ENCODE measurements at places on chromosomes 11 and 22.

DNA sequence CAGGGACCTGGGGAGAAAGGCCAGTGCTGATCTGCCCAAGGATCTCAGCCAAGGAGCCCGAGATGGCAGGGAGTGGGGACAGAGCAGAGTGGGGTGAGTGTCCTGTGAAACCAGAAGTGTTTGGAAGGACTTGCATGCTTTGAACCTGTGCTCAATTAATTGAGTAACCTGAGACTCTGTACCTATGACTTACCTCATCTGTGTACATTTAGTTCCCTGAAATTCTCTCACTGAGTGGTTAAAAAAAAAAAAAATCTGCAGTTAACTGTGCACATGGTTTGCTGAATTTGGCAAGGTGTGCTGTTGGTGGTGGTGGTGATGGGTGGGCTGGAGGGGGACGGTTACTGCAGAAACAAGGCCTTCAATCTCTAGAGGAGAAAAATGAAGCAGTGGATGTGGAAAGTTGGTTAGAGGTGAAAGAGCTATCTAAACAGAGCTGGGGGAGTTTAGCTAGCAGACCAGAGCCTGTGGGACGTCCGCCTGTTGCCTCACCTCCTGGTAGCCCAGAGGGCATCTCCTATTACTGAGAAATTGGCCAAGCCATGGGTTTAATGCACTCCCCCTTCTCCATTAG, 8.3 kb upstream of the SORL1-AS1 start:
- DNase-seq, result no peak

DNA sequence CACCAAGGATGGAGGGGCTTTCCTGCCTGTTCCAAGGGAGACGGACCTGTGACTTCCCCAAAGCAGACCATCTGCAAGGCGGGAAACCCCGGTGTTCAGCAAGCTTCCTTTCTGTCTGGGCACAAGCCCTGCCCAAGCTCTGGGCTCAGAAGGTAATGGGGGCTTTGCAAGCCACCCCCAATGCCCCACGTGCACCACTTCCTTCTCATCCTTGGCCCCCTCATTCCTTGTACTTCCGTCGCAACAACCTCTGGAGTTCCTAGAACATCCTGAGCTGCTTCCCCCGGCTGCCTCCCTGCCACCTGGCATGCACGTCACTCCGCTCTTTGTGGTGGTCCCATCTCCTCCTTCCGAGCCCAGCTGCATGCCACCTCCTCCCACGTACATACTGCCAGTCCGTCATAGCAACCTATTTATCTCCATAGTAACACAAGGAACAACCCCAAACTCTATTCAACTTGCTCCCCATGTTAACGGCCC, 3.9 kb downstream of the MYEOV start:
- DNase-seq, result no peak

GRCh38 chr11:69430566-69430965, 50.9 kb upstream of the LINC01488 start:
- DNase-seq, result no peak

DNA sequence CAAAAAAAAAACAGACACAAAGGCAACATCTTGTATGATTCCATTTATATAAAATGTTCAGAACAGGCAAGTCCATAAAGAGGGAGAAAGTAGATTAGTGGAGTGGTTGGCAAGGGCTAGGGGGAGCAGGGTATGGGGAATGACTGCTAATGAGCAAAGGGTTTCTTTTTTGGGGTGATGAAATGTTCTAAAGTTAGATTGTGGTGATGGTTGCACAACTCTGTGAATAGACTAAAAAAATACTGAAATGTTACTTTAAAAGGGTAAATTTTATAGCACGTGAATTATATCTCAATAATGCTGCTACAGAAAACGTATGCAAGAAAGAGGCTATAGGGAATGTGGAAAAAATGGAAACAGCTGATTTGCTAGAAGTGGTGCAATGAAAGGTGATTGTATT, 155.1 kb downstream of the TENM4 start:
- DNase-seq, result no peak

GRCh38 chr11:76561245-76561644, 109.3 kb downstream of the LRRC32 start:
- DNase-seq, result no peak

GRCh38 chr11:61476371-61476770, 32.2 kb upstream of the LRRC10B start:
- no peak for DNase-seq

DNA sequence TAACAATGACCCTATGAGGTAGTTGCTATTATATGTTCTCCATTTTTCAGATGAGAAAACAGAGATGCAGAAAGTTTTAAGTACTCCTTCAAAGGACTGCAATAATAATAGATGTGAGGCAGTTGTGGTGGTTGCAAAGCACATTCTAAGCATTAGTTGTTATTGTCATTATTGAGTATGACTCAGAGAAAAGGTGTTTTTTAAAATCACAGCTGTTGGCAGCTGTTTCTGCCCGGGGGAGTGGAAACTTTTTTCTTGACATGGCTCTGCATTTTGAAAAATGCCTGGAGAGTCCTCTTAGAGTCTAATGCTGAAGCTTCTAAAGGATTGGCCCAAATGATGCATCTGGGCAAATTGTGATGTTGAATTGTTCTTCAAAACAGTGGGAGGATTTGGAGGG, 244.5 kb upstream of the MPPED2 start:
- no peak for DNase-seq

- DNase-seq, result no peak
Measured at GRCh38 chr11:131581046-131581445, 210.6 kb downstream of the NTM start.

GRCh38 chr11:59186130-59186594, 14.2 kb downstream of the DTX4 start:
- no peak for DNase-seq

DNA sequence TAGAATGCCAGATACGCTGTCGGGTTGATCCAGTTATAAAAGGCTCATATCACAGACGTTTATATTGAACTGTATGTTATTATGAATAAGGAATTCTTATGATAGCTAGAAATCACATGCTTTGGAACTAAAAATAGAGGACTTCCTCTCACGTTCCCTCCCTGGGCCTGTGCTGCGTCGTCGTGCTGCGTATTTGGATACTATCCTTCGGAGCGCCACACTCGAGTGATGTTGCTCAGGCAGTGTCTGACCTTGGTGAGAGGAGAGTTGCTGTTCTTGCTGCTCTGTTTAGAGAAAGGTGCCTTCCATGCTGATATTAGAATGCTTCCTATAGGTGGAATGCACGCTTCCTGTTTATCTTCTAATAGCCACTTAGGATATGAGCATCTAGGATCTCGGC, 20.2 kb upstream of the ST14 start:
- DNase-seq, result no peak

- no peak for DNase-seq
Measured at GRCh38 chr11:117690484-117691217, 106.4 kb downstream of the DSCAML1 start.

DNA sequence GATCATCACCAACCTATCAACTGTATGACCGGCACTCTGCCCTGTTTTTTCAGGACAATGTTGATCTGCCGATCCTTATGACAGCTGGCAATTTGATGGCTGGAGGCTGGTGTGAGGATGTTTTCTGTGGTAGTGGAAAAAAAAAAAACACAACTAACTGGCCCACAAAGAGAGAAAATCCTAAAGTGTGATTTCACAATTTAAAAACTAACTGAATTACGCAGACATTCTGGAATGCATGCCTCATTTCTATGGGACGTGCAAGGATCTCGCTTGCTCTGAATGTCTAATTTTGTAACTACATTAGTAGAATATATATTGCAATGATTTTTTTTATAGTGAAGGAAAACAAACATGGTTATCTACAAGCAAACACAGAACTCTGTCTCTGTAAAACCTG, 590.5 kb downstream of the ETS1 start:
- DNase-seq, result no peak

DNA sequence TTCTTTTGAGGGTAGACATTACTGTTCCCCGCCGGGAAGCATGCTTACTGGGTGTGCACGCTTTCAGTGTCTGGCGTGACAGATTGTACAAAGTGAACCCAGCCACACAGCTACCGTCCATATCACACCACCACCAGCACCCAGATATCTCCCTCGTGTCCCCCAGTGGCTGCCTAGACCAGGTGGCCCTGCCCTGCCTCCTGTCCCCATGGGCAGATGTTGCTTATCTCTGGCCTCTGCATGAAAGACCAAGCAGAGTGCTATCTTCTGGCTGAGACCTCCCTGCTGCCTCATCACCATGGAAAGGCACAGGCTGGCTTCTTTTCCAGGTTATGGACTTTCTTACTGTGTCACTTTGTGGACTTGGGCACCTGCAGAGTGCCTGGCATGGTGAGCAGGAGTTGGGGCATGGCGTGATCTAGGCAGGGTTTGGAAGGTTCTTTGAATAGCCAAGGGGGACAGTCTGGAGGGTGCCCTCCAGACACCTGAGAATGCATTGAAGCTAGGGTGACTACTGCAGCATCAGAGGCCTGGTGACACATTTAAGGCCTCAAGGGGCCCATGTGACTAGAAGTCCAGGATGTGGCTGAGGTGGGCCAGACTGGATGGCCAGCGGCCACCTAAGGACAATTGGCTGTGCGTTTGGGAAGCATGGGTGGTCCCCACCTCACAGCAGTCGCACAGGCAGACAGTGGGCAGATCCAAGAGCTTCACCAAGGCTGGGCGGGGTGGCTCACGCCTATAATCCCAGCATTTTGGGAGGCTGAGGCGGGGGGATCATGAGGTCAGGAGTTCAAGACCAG, 4.7 kb downstream of the TANGO2 start:
- no peak for DNase-seq

DNA sequence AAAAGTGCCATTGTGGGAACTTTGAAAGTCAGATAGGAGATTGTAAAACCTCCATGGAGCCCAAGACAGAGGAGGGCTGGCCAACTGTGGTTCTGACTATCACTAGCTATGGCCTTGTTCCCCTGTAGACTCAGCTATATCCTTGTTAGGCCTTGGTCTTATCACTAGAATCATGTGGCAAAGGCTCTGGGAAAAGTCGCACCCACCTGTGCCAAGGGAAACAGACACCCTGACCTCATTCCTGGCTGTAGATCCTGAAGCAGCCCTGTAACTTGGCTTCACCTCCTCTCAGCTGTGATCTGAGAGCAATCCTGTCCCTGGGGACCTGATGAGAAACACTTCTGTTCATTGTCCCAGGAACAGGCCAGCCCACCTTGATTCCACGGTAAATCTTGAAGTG, 566.2 kb downstream of the TMEM135 start:
- DNase-seq, result no peak

GRCh38 chr11:20616920-20617319, 17.5 kb downstream of the SLC6A5 start:
- no peak for DNase-seq

DNA sequence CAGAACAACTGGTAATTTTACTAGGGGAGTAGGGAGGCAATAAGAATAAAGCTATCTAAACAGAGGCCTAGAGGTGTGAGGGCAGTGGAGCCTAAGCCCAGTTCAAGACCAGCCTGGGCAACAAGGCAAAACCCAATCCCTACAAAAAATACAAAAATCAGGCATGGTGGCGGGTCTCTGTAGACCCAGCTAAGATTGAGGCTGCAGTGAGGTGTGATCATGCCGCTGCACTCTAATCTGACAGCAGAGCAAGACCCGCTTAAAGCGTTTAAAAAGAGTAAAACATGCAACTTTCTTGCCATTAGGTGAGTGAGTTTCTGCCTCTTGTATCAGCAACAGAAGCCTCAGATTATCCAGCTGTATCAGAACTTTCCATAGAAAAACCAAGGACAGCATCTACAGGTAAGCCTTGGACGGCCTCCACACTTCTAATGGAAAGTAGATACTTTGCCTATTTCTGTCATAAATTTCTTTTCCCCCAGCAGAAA, 12.1 kb downstream of the TAF1D start:
- no peak for DNase-seq

GRCh38 chr22:44154436-44154942, 26.2 kb upstream of the PARVG start:
- DNase-seq, result no peak

DNA sequence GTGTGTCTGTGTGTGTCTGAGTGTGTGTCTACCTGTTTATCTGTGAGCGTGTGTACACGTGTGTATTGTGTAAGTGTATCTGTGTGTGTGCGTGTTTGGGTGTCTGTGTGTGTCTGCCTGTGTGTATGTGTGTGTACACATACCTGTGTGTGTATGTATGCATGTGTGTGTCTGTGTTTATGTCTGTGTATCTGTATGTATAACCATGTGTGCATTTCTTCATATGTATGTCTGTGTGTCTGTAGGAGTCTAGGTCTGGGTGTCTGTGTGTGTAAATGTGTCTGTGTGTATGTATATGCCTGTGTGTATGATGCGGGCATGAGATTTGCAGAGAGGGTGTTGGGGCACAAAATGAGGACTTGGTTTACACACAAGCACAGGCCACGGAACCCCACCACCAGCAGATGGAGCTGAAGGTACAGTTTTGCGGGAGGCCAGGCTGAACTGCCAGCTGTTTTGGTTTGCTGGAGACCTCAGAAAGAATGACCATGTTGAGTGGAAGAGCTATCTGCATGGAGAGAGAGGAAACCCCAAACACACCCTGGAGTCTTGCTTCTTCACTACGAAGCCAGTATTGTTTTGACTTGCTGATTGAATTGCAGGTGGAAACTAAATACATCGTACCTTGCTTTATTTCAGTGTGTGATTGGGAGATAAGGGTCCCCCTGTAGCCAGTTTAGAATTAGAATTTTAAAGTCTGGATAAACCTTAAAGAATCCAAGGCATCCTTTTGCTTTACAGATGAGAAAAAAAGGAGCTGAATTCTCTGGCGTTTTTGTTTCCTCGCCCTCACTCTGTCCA, 497.2 kb downstream of the NTM start:
- DNase-seq, result no peak

DNA sequence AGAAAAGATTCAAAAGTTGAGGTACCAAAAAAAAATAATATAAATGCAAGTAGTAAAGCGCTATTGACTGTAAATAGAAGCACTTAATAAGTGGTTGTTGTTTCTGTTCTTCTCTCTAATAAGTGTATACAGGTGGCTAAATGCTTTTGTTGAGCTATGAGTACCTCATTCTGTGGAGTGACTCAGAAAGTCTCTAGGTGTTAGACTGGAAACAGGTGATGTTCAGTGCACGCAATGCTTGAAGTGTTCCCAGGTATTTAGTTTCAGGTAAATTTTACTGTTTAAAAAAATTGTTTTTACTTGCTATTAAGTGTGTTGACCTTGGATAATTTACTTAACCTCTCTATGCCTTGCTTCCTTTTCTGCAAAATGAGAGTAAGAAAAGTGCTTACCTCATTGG, 24.2 kb downstream of the POU2AF3 start:
- no peak for DNase-seq

DNA sequence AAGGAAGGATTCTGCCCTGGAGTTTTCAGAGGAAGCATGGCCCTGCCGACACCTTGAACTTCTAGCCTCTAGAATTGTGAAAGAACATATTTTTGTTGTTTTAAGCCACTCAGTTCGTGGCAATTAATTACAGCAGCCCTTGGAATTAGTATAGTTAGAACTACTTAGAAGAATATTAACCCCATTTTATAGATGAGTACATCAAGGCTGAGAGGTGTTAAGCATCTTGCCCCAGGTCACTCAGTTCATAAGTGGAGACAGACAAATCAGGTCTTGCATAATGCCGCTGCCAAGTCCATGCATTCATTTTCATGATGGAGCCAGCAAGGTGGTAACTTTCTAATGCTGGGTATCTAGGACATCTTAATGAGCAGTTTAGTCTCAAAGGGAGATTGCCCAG, 26.6 kb downstream of the LDLRAD3 start:
- no peak for DNase-seq

GRCh38 chr11:1121813-1122663, 35.7 kb upstream of the MUC5AC start:
- DNase-seq, result no peak

GRCh38 chr11:26063915-26064314, 268.0 kb upstream of the ANO3 start:
- DNase-seq, result no peak

Data from stimulated activated CD8-positive, alpha-beta memory T cell treated with anti-CD3 and anti-CD28 coated beads, Interleukin-4, amount 100 ng/mL, for 1 hour (primary cell).